Right ventricle myocardium superior (tissue), 1 donor: ENCODE measurements at places on chromosomes 11 and 22.

GRCh38 chr11:118629761-118630661, 22.6 kb downstream of the PHLDB1 start:
- DNase-seq = peak; percentile 58

- DNase-seq = no peak
Measured at GRCh38 chr11:19013181-19013857, 47.2 kb downstream of the MRGPRX2 start.

DNA sequence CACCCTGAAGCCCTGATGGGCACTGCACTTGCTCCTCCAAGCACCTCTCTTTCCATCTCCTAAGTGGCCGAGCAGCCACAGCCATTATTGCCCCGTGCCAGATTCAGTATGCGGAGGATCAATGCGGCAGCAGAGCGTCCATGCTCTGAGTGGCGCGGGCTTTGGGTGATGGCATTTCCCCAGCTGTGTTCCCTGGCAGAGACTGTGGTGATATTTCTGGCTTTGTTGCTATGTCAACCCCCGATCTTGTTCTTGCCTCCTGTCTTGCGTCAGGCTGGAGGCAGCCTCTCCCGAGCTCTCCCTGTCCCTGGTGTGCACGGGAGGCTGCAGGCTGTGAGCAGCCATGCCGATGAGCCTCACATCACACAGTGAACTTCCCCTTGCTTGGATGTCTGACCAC, 1018.6 kb downstream of the TBC1D22A start:
- DNase-seq = no peak

DNA sequence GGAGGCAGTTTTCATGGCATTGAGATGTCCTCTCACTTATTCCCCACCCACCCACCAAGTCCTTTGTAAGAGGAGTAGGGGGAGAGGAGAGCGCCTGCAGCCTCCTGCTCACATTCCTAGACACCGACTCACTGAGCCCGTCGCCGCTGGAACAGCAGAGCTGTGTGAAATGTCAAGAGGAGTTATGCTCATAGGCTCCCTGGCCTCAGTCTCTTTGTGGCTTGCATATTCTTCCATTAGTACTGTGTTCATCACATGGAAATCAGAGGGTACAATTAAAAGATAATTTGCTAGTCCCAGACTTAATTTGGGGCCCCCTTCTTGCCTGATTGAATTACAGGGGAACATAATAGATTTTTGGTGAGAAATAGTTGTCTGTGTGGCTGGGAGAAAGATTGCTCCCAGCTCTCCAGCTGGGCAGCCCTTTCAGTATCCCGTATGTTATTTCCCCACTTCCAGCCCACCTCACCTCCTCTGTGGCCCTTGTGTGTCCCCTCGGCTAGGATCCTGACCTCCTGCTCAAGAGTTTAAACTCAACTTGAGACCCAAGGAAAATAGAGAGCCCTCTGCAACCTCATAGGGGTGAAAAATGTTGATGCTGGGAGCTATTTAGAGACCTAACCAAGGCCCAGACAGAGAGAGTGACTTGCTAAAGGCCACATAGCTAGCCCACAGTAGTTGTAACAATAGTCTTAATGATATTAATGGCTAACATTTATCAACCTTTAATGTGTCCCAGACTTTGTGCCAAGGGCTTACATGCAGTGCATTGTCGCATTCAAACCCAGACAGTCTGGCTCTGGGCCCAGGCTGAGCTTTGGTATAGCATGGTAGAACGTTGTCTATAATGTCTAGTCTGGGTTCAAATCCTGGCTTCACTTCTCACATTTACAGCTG, 32.2 kb downstream of the LIMK2 start:
- no peak for DNase-seq

GRCh38 chr11:9132203-9132878, 40.9 kb upstream of the SCUBE2 start:
- DNase-seq = no peak

DNA sequence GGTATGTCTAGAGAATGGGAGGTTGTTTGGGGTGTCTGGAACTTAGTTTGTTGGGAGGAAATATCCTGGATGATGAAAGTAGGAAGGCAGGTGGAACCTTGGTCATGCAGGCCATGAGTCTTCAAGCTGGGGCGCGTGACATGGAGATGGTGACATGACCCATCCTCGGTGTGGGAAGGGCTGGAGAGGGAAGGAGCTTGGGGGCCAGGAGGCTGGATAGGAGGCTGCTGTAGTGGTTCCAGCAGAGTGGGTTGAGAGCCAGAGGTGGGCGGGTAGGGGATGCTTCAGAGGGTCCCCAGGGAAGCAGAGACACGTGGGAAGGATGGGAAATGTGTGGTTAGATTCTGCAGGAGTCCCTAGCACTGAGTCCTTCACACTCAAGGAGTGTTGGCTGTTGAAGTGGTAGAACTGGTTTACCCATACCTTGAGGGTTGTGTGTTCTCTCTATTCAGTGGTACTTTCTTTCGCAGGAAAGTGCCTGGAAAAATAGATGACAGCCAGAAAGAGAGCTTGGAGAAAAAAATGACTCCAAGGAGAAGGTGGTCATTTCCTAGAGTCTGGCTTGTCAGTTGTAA, 56.8 kb downstream of the LDLRAD3 start:
- DNase-seq = no peak

GRCh38 chr11:2834503-2835273, 50.9 kb downstream of the CDKN1C start:
- DNase-seq = no peak

GRCh38 chr11:46321757-46322156, 25.5 kb upstream of the DGKZ start:
- DNase-seq = no peak

DNA sequence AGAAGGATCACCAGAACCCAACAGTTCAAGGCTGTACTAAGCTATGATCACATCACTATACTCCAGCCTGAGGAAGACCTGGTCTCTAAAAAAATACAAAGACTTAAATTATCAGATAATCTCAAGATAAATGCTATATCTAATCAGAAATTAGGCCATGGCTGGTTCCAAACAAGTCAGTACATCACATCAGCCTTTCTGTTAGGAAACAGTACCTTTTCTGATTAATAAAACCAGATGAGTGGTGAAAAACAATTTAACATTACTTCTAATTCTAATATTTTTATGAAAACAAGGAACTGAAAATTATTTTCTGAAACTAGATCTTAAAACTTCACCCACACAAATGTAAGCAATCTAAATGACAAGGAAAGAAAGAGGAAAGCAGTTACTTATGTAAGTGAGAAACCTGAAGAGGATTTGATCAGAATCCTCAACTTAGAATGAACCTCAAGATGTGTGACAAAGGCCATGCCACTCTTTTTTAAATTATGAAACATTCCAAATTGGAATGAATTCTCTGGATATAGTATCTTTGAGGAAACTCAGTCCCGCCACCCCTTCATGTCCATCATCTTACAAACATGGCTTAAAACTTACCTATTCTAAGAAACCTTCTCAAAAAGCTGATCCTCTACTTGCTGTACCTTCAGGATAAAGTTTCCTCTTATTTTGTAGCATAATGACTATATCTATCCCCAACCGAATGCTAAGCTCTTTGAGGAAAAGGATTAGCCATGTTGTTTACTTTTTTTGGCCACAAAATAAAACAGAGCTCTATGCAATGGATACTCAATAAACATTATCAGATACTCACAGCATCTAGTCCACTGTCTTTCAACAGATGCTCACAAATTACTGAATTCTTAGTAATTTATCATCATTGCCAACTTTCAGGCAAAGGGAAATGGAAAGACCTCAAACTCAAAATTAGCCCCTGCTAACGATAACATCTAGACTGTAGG, 132.0 kb downstream of the MRTFA start:
- no peak for DNase-seq

DNA sequence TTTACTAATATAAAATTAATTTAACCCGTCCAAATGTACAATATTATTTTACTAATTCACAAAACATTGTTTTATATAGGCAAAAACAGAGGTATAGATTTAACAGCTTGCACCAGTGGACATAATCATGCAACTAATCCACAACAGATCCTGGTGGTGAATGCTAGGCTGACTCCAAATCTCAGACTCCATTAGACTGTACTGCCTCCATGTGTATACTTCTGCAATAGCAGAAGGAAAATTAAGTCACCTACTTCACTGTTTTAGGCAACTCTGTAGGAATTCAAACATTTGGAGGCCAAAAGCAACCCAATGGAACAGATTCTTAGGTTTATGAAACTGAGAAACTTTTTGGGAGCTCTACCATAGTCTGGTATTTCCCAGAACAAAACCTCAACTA, 30.0 kb upstream of the RAB39A start:
- no peak for DNase-seq

- DNase-seq = no peak
Measured at GRCh38 chr11:106656646-106657045, 361.6 kb downstream of the GUCY1A2 start.

- DNase-seq = no peak
Measured at GRCh38 chr11:111703576-111703975, 62.6 kb downstream of the PPP2R1B start.

DNA sequence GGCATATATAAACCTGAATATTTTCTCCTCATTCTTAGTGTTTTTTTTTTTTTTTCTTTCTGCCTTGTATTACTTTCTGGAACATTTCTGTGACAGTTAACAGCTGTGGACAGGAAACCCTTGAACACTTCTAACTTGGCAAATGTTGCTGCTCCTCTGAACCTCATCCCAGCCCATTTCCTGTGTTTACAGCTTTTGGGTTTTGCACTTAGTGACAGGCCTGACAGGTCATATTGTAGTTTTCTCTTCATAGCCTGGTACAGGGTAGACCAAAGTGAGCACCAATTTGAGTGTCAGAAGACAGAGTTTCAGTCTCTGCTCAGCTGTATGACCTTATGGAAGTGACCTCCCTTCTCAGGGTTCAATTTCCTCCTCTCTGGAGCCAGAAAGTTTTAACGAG, 91.6 kb downstream of the STIM1 start:
- no peak for DNase-seq

DNA sequence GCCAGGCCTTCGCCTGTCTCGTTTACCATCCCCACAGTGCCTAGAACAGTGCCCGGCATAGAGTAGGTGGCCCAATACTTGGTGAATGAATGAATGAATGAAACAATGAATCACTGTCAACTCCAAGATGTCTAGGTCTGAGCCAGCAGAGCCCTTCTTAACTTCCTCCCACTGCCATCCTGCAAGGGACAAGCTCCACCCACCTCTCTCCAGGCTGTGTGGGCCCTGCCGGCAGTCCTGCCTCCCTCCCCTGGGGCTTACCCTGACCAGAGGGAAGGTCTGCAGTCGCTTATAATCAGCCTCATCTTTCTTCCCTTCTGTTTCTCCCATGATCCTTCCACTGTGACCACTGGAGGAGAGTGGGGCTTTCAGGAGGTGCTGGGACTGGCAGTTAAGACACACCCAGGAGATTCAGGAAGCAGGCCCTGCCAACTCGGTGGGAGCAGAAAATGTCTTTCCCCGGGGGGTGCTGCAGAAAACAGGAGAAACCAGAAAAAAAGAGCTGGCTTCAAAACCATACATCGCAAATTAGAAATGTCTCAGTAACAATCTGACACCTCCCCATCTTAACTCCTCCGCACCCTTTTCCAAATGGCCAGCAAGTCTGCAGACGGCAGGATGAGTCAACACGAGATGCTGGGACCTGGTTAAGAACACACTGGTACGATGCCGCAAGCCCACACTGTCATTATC, 11.4 kb downstream of the DNAL4 start:
- no peak for DNase-seq

DNA sequence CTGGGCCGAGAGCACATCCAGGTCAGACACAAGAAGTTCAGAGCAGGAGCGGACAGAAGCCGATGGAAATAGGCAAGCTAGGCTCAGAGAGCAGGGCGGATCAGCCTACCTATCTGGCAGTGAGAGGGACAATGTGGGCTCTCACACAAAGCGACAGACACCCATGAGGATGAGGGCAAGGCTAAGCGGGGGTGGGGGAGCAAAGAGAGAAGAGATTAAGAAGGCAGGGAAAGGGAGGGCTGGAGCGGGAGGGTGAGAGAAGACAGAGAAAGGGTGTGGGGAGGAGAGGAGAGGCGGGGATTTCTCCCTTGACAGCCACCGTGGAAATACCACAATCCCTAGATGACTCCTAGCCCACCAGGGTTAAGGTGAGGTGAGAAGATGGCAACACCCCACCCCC, 57.9 kb downstream of the BUD13 start:
- DNase-seq = no peak

GRCh38 chr22:40592352-40593113, 44.0 kb downstream of the MRTFA start:
- no peak for DNase-seq

DNA sequence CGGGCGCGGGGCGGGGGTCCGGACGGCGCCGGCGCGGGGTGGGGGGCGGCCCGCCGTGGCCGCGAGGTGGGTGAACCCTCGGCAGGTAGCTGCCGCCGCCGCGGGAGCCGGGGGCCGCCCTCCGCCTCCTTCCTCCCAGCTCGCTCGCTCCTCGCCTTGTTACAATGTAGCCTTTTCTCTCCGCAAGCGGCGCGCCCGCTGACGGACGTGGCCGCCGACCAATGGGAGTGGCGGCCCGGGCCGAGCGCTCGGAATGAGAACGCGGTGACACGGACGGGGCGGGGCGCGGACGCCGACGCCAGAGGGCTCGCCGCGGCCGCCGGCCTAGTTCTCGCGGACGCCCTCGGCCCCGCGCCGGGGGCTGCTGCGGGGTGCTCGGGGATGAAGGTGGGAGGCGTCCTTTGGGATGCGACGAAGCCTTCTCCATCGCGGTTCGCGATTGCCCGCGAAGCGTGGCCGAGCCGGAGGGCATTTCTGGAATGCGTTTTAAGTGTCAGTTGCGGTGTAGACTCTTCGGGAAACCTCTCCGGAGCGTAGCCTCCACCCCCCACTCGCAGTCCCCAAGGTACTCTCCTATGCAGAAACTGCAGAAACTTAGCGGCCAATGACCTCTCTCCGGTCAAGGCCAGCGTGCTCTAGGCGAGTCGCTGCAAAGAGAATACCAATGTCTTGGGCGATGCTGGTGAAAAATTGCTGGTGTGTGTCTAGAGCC, 734 bp downstream of the PRDM11 start:
- DNase-seq = peak; percentile 98

DNA sequence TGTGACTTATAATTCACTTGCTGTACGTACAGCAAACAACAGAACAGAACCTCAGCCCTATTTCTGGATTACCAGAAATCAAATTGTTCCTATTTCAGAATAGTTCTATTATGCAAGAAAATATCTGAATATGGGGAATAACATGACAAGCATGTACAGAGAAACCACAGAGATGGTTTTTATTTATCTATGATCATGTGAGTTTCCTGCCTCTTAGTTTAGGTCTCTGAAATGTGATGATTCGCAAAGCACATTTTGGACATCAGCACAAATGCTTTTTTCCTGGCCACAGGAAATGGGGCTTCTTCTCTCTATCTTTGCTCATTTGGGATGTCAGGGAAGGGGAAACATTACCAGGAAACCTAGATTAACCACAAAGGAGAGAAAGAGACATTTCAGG, 266.7 kb upstream of the CTSC start:
- DNase-seq = no peak

- no peak for DNase-seq
Measured at GRCh38 chr11:46948378-46949131, 12.0 kb downstream of the CSTPP1 start.
